GF-D8 (cell line): ENCODE measurements at places on chromosomes 4 and X.

GRCh38 chrX:14505648-14506047 is 23.7 kb upstream of the GLRA2 start:
- no peak for DNase-seq

DNA sequence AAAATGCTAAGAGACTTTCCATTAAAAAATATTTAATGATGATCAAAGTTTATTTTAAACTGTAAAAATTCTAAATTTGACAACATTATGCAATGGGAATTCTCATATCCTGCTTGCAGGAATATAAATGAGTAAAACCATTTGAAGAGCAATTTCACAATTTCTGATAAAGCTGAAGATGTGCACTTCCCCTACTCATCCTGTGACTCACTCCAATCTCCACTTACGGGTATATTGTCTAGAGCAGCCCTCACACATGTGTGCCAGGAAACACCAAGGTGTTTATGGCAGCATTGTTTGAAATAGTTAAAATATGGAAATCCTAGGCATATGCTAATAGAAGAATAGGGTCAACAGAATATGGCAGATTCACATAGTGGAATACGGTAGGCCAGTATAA is 158.4 kb downstream of the PDHA2 start:
- no peak for DNase-seq

- DNase-seq: no peak
Observed at GRCh38 chrX:39267176-39267575, 465.9 kb downstream of the MID1IP1 start.

- DNase-seq: no peak
Observed at GRCh38 chrX:431056-431455, 44.3 kb upstream of the PPP2R3B start.

GRCh38 chr4:183617075-183617474 is 41.9 kb downstream of the RWDD4 start:
- no peak for DNase-seq

GRCh38 chr4:119984996-119985395 is 81.7 kb downstream of the MAD2L1 start:
- DNase-seq: no peak

GRCh38 chr4:103204111-103204510 is 6.0 kb upstream of the CENPE start:
- no peak for DNase-seq

- no peak for DNase-seq
Observed at GRCh38 chr4:63618883-63619718, 790.1 kb downstream of the TECRL start.

GRCh38 chrX:120774606-120775005 is 101.1 kb downstream of the CT47B1 start:
- no peak for DNase-seq

DNA sequence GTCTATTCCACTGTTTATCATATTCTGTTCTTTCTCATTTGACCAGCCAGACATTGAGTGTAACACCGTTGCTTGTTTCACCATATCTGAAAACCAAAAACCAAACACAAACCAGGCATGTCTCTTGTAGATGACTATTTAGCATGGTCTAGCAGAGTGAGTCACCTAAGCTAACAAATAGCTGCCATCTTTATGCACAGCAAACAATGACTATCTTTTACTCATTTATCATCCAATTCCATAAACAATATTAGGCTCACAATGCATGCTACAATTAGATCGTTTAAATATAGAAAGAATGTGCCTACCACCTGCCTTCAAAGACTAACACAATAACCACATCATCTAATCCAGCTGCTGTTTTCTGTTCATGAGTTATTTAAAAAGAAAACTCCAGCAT is 495.4 kb downstream of the PCDH19 start:
- no peak for DNase-seq

GRCh38 chrX:139903210-139903609 is 29.6 kb downstream of the ATP11C start:
- DNase-seq: no peak

DNA sequence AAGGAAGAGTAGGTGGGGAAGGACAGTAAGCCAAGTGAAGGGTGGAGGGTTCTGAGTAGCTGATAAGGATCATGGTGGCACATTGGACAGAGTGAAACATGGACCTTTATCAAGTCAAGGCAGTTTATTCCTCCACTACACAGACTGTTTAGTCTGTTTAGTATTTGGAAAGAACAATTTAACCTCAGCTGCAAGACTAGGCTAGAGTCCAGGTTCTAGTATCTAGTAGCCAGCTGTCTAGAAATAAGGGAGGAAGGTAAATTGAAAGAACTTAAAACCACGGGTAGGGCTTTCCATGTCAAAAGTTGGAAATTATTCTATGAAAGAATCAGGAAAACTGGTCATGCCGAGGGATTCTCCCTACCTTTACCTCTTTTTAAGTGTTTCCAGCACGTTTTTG is 140.1 kb upstream of the MED14 start:
- no peak for DNase-seq

DNA sequence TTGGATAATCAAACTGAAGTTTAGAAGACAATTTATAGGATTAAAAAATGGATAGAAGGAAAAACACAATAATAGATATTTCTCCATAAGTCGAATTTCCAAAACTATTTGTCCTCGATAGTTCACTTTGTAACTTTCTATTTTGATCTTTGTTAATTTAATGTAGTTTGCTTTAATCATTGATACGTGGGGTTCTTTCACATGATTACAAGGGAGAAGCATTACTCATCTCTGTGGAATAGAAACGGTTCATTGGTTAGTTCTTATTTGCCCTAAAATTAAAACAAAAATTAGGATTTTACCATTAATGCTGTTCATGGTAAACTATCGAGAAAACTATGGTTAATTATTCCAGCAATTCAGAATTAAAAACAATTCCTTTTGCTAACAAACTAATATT is 2.1 kb downstream of the TET2 start:
- no peak for DNase-seq
